ENCODE measurements at places on chromosomes 2 and 18. TPM values are rescaled to one million over a fixed set of nuclear protein-coding genes. Genes with fewer than 3 reads are reported as not detected.

Gene CNRIP1
- total RNA-seq = 27.6 TPM

Gene SPR
- 15.7 TPM for total RNA-seq

Gene C18orf54
- 2.2 TPM for total RNA-seq

Gene HNMT
- total RNA-seq = 37.5 TPM

Gene ACTG2
- total RNA-seq = 2,422 TPM

Gene ALK
- total RNA-seq = 0.37 TPM

Gene ASPRV1
- 1.00 TPM for total RNA-seq

Gene MDH1B
- total RNA-seq = 1.8 TPM

Gene NEU2
- total RNA-seq = not detected

Gene IL36B
- not detected for total RNA-seq

DNA sequence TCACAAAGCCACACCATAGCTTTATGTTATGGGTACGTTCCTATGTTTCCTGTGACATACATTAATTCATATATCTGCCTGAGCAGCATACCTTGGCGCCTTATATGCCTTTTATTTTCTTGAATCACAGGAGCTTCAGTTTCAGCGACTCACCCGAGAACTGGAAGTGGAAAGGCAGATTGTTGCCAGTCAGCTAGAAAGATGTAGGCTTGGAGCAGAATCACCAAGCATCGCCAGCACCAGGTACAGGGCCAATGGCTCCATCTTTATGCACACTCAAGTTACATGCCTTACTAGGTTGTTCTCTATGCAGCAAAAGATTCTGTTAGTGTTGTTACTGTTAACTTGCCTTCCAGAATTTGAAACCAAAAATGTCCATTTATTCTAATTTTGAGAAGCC is 120.4 kb downstream of the PKP4 start:
- no peak for DNase-seq

- no peak for DNase-seq
Measured at GRCh38 chr2:224410946-224411561, 9.1 kb upstream of the FAM124B start.

DNA sequence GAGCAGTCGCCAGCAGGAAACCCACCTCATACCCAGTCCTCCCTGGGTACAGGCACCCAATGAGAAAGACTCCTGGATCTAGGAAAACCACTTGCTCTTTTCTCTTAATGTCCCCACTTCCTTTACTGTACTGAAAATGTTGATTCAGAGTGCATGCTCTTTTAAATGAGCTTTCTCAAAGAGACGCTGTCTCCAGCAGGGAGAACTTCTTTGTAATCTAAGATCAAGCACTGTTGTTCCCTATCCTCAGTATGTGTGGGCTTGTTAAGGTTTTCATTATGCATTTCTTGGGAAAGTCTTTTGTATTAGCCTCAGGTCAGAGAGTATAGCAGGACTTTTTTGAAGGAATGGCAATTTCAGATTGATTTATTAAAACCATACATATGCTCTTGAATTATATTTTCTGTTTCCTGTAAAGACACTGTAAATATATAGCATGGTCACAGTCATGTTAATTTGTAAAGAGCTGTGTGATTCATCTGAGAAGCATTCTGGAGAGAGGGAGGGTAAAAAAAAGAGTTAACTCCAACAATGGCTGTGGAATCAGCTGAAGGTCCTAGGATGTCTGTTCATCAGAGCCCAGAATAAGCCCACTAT is 178.1 kb downstream of the MGAT5 start:
- DNase-seq = no peak

DNA sequence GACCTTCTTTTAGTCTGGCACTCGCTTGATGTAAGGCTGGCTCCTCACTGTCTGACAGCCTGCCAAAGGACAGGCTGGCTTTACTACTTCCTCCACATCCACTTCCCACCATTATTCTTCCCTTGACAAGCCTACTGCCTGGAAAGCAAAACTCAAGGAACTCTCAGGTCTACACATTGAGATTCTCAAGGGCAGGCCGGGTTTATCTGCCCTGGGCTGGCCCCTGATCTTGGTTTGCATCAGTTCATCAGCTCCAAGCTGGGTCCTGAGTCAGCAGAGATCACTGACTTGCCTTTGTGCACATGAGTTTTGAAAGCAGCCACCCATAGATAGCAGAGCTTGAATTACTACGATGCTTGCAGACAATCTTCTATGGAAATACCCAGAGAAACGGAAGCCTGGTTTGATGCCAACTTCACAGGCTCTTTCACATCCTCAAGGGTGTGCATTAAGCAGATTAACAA is 53.9 kb downstream of the KCTD18 start:
- DNase-seq = no peak

GRCh38 chr2:46724107-46724506 is 191.5 kb downstream of the MCFD2 start:
- DNase-seq = no peak

DNA sequence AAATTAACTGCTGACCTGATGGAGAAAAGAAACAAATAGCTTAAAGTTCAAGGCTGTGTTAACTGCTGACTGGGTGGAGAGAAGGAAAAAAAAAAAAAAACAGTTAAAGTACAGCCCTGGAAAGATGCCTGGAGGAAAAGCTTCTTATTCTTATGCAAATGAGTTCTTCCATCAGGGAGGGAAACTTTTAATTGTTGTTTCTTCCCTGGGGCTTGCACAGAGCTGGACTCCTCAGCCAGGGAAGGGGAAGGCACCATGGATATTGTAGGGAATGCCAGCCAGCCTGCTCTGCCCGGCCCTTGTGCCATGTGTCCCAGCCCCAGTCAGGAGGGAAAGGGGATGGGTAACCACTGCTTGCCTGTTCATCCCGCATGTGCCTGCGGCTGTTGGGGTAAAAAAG is 833.1 kb upstream of the CRIM1 start:
- DNase-seq = no peak

DNA sequence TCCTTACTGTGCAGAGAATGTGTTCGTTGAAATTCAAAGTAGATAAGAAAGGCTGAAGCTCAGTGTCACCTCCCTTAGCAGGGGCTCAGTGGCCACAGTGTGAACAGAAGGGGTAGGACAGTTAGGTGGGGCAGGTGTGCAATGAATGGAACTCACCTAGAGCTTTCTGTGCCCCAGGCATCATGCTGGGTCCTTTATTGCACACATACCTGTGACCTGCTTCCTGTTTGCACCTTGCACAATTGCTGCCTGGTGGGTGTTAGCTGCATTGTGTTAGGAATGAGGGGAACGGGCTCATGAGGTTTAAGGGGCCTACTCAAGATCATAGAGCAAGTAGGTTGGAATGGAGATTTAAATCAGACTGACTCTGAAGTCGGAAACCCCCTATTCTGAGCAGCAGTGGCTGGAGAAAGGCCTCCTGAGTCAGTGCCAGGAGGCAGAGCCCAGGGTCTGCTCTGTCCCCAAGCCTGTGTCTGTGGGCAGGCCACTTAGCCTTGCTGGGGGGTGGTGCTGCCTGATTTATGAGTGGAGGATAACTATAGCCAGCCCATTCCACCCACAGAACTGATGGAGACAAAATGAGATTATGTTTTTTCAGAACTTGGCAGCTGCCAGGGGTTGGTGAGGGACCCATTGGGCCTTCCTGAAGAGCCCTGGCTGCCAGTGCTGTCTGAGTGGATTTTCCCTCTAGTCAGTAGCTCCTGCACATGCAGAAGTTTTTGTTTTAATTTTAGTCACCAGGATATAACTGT is 76.2 kb downstream of the NPAS2 start:
- DNase-seq = no peak

DNA sequence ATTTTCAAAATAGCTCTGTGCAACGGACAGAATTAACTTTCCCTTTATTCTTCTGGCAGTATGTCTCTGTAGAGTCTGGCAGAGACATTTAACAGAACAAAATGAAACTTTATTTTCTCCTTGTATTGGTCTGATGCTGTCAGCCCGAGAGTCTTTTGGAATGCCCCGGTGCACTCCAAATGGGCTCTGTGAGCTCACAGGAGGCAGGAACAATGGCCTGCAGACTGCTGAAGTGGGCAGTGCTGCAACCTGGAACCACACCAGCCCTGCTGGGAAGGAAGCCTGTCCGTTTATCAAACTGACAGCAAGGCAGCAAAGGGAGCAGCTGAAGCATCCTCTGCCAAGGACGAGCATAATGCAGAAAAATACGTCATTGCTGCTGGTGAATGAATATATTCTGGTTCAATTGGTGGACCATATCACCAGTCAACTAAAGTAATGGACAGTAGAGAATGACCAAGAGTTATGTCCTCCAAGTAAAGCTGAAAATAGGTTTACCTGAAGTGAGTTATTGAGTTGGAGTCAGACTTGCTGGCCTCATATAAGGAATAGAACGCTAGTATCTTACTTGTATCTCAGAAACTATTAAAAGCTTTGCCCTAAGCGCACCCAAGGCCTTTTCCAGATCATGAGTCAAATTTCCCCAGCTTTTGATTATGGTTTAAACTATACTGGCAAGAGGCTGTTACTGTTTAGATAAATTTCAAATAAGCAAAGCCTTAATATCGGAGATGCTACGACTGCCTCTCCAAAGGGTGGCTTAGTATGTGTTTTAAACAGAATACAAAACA is 207.6 kb upstream of the TANK start:
- DNase-seq = peak; percentile 87

GRCh38 chr18:78728784-78729467 is 250.7 kb upstream of the SALL3 start:
- DNase-seq = peak; percentile 57

DNA sequence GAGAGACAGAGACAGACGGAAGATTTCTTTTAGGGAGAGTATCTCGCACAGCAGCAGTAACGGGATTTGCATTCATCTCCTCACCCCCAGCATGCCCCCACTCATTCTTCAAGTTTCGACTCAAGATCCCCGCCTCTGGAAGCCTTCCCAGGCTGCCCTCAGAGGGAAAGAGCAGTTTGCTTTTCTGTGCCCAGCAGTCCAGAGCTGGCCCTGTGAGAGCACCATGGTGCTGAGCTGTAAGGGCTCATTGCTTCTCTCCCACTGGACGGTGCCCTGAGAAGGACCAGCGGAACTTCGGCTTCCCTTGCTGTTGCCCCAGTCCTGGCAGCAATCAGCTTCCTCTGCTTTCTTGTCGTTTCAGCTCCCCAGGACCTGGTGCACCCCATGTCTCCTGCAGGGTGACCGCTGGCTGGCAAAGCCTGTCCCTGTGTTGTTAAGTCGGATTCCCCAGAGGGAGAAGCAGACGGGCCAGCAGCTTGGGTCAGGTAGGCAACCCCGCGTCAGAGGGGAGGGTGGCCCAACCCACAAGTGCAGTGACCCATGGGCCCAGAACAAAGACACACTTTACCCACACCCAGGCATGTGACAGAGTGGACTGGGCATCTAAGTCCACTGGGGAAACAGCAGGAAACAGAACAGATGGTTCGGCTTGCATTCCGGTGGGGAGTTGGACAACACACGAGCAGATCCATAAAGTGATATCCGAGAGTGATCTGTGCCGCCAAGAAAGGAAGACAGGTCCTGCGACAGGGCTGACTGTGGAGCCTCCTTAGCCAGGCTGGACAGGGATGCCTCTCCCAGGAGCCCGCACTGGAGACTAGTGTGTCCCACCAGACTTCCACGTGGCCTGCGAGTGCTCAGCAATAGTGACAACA is 36.6 kb downstream of the TMEM177 start:
- DNase-seq = peak; percentile 58

DNA sequence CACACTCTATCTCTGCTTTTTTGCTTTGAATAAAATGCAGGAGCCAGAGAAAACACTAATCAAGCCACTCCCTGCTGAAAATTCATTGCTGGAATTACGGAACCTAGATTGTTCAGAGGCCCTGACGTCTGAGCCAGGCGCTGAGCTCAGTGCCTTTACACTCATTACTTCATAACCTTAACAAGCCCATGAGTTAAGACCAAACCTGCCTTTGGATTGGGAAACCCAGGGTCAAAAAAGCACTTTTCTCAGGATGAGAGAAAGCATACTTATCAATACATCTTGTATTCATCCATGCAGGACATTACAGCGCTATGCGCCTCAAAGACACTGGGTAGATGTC is 762 bp downstream of the INO80C start:
- DNase-seq = peak; percentile 86

GRCh38 chr2:6806604-6807003 is 59.1 kb downstream of the CMPK2 start:
- DNase-seq = no peak

DNA sequence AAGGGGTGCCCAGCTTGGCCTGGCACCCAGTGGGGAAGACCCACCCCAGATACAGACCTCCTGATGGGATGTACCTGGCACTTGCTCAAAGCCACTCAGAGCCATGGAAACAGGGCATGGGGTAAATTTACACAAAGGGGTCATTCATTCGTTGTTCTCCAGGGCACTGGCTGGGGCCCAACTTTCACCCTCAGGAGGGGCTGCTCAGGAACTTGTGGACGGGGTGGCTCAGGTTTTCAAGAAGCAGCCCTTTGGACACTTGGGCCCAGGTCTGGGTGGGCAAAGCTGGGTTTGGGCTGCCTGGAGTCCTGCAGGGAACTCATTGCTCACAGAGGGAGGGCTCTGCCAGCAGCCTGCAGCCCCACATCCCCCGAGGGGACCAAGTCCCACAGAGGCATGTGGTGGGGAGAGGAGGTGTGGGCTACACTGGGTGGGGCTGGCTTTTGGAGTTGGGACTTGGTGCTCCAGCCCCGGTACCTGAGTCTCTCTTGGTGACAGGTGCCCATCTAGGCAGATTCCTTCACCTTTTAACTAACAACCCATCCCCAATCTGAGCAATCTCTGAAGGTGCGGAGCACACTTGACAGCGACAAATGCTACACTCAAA is 172.3 kb downstream of the CELF4 start:
- DNase-seq = no peak

GRCh38 chr2:71631411-71631931 is 178.1 kb downstream of the DYSF start:
- DNase-seq = no peak

GRCh38 chr2:239113171-239113570 is 265.3 kb downstream of the TWIST2 start:
- DNase-seq = no peak

- no peak for DNase-seq
Measured at GRCh38 chr2:10426726-10427617, 21.2 kb downstream of the ODC1 start.

DNA sequence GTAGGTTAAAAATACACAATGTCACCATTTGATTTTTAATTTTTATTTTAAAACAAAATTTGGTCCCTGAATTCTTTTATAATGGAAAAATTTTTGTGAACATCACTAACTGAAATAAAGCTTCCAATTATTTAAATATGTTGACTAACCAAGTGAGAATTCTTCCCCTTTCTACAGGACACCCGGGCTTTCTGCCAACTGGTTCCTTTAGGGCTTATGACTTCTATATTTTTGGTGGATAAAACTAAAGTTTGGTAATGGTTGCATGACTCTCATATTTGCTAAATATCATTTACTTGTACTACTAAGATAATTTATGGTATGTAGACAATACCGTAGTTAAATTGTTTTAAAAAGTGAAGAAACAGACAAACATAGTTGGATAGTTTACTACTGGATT is 291.0 kb upstream of the DOK6 start:
- DNase-seq = no peak

DNA sequence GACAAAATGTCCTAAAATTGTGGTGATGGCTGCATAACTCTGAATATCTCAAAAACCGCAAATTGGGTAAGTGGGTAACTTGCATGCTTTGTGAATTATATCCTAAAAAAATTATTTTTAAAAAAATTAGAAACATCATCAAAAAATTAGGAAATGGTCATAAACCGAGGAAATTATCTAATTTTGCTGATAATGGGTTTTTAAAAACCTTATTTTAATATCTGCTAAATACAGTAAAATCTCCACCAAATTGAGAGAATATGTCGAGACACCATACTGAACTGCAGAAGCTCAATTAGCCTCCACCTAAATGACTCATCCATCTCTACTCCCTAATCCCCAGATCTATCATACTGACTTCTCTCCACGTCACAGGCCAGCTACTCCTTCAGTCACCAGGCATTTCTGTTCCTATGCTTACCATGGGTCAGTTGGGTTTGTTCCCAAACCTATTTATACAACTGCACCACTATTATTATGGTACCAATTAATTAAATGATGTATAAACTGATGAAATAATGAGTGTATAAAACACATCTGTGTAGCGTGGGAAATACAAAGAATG is 36.1 kb downstream of the SPIRE1 start:
- DNase-seq = no peak
